ENCODE measurements at places on chromosomes 1 and 21.

DNA sequence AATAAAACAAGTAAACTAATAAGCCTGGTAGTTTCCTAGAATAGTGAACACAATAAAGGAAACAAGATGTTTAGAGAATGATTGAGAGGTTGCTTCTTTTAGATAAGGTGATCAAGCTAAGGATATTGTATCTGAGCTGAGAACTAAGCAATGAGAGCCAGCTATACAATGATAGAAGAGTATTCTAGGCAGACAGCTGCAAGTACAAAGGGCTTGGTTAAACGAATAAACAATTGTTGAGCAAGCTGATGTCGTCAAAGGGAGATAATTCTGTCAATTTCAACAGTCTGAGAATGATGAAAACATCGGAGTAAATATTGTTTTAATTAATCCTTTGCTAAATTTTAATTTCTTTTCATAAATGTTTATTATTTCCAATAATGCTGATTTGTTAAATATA, 5.5 kb upstream of the FH start:
- no peak for DNase-seq

GRCh38 chr1:64240206-64240605, 36.8 kb downstream of the UBE2U start:
- no peak for DNase-seq

DNA sequence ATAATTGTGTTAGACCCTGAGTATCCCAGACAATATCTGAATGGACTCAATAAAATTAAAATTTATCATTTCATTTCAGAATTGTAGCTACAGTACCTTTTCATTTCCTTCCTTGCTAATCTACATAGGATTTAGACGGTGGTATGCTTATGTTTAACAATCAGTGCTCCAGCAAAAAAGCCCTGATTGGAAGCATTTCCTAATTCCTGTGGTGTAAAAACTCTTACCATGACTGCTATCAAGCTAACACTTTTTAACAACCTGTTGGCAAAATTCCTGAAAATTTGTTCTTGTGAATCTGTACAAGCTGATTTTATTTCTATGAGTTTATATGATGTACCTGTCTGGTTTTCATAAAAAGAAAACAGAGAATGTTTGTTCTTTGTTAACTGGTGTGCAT, 5.2 kb upstream of the FNBP1L start:
- no peak for DNase-seq

DNA sequence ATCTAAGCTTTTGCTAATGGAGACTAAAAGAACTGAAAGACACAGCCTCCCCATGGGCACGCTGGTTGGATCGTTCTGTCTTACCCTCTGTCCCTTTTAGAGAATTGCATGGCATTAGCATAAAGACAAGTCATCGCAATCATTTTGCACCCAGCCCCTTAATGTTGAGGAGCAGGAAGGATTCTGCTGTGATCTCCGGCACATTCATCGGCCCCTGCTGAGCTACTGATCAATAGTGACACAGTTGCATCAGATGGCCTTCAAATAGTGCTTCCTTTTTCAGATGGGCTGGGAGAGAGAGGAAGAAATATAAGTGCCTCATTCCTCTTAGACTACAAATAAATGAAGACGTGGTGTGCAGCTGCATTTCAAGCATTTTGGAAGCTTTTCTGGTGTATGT, 75.4 kb downstream of the NOS1AP start:
- no peak for DNase-seq

GRCh38 chr1:209850342-209850979, 22.7 kb downstream of the UTP25 start:
- peak; percentile 75 for DNase-seq

DNA sequence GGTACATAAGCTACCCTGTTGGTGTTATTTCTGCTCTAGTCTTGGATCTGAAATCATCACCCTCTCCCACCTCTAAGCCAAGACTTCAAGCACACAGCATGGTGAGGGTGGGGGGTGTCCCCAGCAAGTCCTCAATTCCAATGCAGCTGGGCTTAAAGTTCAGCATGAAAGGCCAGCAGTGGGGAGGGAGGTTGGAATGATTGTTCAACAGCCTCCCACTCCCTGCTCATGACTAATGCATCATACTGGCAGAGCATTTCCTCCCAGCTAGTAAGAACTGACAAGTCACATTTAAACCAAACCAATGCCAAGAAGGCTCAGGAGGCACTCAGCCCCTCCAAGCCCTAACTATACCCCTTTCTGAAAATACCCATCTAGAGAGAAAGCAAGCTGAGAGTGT, 50.1 kb downstream of the TIAM1 start:
- peak; percentile 91 for DNase-seq

DNA sequence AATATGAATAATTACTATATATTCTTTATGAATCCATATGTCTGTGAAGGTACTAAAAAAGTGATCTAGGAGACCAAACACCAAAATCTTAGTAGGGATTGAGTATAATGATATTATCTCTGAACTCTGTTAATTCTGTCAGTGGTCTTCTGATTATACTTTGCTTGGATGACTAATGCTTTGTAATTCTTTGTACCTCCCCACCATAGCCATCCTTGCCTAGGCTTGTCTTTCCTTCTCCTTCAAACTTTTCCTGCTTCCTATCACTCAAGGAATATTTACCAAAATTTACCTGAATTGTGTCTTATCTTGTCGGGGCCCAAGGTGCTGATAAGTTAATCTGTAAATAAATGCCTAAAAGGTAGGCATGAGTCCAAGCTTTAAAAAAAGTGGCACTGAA, 845 bp upstream of the RGS5 start:
- DNase-seq: peak; percentile 45

Data from epithelial cell of esophagus (primary cell).